ENCODE measurements at places on chromosomes 5 and 9.

DNA sequence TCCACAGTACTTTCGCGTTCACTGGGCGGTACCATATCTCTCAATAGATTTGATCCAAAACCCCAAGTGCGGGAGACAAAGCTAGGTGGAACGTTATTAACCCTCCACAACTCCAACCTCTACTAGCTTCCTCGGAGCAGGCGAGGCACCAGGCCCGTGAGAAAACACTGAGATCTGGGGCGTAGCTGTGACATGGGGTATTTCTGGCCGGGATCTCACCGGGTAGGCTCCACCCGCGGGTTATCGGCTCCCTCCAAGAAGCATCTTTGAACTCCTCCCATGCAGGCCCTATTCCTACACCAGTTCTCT is 350 bp upstream of the SLC25A46 start:
- DNase-seq: peak; percentile 60
- H3K27ac ChIP-seq: peak overlapping the region; percentile 91
- no peaks in the 10 kb centered on the region for H3K36me3 ChIP-seq
- no peaks in the 10 kb centered on the region for H3K27me3 ChIP-seq
- H3K4me3 ChIP-seq: peak overlapping the region; percentile 96

DNA sequence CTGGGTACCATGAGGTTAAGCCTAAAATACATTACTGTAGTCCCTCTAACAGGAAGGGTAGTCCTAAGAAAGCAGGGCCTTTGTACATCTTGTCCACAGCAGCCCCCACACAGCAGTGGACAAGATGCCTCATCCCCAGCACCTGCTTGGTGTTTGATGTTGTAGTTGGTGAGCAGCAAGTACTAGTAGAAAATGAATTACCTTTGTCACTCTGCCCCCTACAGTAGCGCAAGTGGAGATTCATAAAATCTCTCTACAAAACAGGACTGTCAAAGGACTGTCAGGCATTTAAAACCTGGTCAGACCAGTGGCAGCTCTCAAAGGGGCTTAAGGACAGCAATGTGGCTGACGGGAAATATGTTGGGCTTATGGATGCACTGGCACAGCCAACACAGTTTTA is 122.5 kb downstream of the TMEM174 start:
- H3K27ac ChIP-seq: no peak overlapping the region
- H3K4me3 ChIP-seq: no peak overlapping the region
- H3K36me3 ChIP-seq: no peaks in the 10 kb centered on the region
- no peaks in the 10 kb centered on the region for H3K4me1 ChIP-seq
- peaks cover 35% of the 10 kb centered on the region for H3K27me3 ChIP-seq

DNA sequence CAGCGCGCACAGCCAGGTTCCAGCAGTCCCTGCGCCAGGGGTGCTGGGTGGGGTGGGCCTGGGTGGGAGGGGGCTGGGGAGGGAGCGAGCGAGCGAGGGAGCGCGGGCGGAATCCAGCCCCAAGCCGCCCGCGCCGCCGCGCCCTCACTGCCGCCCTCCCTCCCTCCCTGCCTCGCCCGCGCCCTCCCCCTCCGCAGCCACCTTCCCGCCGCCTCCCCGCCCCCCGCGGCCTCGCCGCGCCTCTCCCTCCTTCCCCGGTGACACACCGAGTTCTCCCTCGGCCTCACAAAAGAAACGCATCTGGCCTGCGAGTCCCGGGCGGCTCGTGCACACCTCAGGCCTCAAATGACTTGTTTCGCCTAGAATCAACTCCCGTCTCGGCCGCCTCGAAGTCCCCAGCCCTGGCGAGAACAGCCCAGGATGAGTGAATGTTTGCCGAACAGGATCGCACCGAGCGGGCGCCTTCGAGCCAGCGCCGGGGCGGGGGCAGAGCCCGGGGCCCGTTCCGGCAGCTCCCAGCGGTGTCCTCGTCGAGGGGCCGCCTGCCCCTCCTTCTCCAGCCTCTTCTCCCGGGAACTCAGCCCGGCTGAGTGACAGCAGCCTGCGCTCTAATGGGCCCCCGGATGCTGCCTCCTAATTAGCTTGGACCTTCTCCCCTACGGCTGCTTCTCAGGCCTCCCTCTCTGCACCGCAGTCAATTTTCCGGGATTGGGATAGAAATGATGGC is 371 bp upstream of the PITX1 start:
- peak overlapping the region; percentile 15 for H3K4me3 ChIP-seq
- H3K27ac ChIP-seq: no peak overlapping the region
- no peak for DNase-seq
- H3K4me1 ChIP-seq: no peaks in the 10 kb centered on the region
- peaks cover 68% of the 10 kb centered on the region for H3K27me3 ChIP-seq
- no peaks in the 10 kb centered on the region for H3K36me3 ChIP-seq

GRCh38 chr5:117242028-117242427 is 667.4 kb upstream of the SEMA6A start:
- no peak overlapping the region for H3K27ac ChIP-seq
- no peak for DNase-seq
- no peak overlapping the region for H3K4me3 ChIP-seq
- H3K27me3 ChIP-seq: no peaks in the 10 kb centered on the region

- peaks cover 48% of the 10 kb centered on the region for H3K4me1 ChIP-seq
- H3K27ac ChIP-seq: no peak overlapping the region
- no peak overlapping the region for H3K4me3 ChIP-seq
- DNase-seq: no peak
- no peaks in the 10 kb centered on the region for H3K27me3 ChIP-seq
Measured at GRCh38 chr5:52807723-52808122, 20.0 kb downstream of the ITGA1 start.

DNA sequence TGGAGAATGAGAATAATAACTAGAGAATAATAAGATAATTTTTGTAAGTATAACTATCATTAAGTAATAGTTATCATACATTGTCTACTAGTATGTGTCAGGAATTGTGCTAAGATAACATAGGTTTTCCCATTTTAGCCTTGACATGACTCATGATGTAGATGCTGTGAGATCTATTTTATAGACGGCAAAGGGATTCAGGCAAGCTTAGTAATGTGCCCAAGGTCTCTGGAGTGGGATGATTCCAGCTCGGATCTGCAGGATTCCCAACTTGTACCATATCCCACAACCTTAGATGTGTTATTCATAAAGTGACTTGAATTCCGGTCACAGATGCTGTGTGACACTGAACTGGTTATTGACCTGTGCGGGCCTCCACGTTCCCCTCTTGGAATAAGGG is 51.5 kb downstream of the IL31RA start:
- H3K4me1 ChIP-seq: no peaks in the 10 kb centered on the region
- no peak overlapping the region for H3K4me3 ChIP-seq
- no peak for DNase-seq
- H3K27ac ChIP-seq: no peak overlapping the region
- no peaks in the 10 kb centered on the region for H3K36me3 ChIP-seq

GRCh38 chr5:159990506-159990905 is 18.4 kb upstream of the TTC1 start:
- H3K4me1 ChIP-seq: no peaks in the 10 kb centered on the region
- DNase-seq: no peak
- no peak overlapping the region for H3K27ac ChIP-seq
- no peak overlapping the region for H3K4me3 ChIP-seq
- no peaks in the 10 kb centered on the region for H3K27me3 ChIP-seq

- H3K4me3 ChIP-seq: no peak overlapping the region
- peaks cover 28% of the 10 kb centered on the region for H3K27me3 ChIP-seq
- peaks cover 17% of the 10 kb centered on the region for H3K4me1 ChIP-seq
- no peak for DNase-seq
Measured at GRCh38 chr5:135534609-135535419, 950 bp downstream of the NEUROG1 start.

- DNase-seq: no peak
- no peaks in the 10 kb centered on the region for H3K36me3 ChIP-seq
- no peak within 1 kb of the TSS for H3K27ac ChIP-seq
- no peak within 1 kb of the TSS for H3K4me3 ChIP-seq
Measured at GRCh38 chr5:91556-92263, at the start of gene PLEKHG4B. TSS of gene PLEKHG4B (plus strand) at chr5:92168. CDS start at chr5:92232, 64 bp downstream.

GRCh38 chr5:27708534-27708933 is 670.1 kb upstream of the CDH9 start:
- no peaks in the 10 kb centered on the region for H3K27me3 ChIP-seq
- H3K36me3 ChIP-seq: no peaks in the 10 kb centered on the region
- H3K4me1 ChIP-seq: no peaks in the 10 kb centered on the region
- no peak overlapping the region for H3K27ac ChIP-seq
- no peak for DNase-seq

GRCh38 chr5:81068063-81068462 is 107.9 kb downstream of the RASGRF2 start:
- H3K27me3 ChIP-seq: no peaks in the 10 kb centered on the region
- H3K4me1 ChIP-seq: no peaks in the 10 kb centered on the region
- H3K4me3 ChIP-seq: no peak overlapping the region
- no peaks in the 10 kb centered on the region for H3K36me3 ChIP-seq
- H3K27ac ChIP-seq: peak overlapping the region; percentile 69
- DNase-seq: no peak

GRCh38 chr9:123310551-123311249 is 42.3 kb upstream of the STRBP start:
- H3K27me3 ChIP-seq: no peaks in the 10 kb centered on the region
- H3K4me3 ChIP-seq: no peak overlapping the region
- DNase-seq: no peak

DNA sequence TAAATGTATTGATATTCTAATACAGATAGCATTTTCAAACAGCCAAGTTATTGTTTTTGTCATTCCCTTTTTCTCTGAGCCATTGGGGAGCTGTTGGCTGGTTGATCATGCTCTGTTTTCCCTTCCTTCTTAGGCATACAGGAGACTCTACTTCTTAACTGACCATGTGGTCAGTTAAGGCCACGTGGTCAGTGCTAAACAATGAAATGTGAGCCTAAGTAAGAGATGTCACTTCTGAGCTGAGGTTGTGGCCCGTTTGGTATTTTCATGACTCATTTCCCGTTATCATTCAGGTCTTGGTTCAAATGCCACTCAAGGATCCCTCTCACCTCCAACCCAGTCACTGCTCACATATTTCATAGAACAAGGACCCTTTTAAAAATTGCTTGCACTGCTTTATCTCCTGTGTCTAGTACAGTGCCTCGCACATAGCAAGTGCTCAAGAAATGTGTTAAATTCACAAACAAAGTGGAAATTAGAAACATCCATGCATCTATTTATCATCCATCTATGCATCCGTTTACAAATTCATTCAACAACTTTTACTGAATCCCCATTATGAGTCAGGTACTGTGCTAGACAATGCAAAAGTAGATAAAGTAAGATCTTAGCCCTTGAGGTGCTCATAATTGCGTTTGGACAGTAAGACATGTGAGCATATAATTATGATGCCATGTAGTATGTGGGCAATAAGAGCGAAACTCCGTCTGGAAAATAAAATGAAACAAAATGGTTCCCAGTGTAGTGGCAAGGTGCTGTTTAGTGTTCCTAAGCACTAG is 50.7 kb downstream of the ARRDC3 start:
- H3K4me1 ChIP-seq: no peaks in the 10 kb centered on the region
- no peaks in the 10 kb centered on the region for H3K27me3 ChIP-seq
- DNase-seq: no peak

- no peaks in the 10 kb centered on the region for H3K27me3 ChIP-seq
- no peak overlapping the region for H3K4me3 ChIP-seq
- H3K27ac ChIP-seq: peak overlapping the region; percentile 41
- no peak for DNase-seq
- H3K4me1 ChIP-seq: no peaks in the 10 kb centered on the region
- H3K36me3 ChIP-seq: peaks cover 51% of the 10 kb centered on the region
Measured at GRCh38 chr9:33117796-33118195, 41.3 kb upstream of the SMU1 start.

- H3K4me1 ChIP-seq: no peaks in the 10 kb centered on the region
- H3K27ac ChIP-seq: no peak overlapping the region
- H3K36me3 ChIP-seq: no peaks in the 10 kb centered on the region
Measured at GRCh38 chr5:60738933-60739332, 39.0 kb upstream of the DEPDC1B start.

- DNase-seq: no peak
- H3K4me1 ChIP-seq: no peaks in the 10 kb centered on the region
- H3K36me3 ChIP-seq: no peaks in the 10 kb centered on the region
- no peak overlapping the region for H3K4me3 ChIP-seq
- peak overlapping the region; percentile 79 for H3K27ac ChIP-seq
Measured at GRCh38 chr9:113653746-113654604, 190.4 kb downstream of the RGS3 start.

DNA sequence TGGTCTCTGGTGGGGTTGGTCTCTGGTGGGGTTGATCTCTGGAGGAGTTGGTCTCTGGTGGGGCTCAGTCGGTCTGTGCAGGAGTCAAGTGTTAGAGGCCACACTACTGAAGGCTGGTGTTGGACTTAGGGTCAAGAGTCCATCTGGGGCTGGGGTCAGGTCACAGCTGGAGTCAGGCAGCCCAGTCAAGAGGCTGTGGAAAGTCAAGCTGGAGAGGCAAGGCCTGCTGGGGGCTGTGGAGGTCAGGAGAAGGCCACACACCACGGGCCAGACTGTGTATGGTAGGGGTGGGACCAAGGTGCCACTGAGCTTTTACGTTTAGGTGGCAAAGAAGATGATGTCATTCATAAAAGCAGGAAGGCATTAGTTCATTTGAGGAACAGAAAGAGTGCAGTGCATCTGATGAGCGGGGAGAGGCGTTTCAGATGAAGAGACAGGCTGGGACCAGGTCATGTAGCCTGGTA is 16.7 kb upstream of the CD74 start:
- H3K4me3 ChIP-seq: no peak overlapping the region
- DNase-seq: no peak
- no peak overlapping the region for H3K27ac ChIP-seq
- no peaks in the 10 kb centered on the region for H3K4me1 ChIP-seq

- H3K27ac ChIP-seq: peak overlapping the region; percentile 90
- H3K27me3 ChIP-seq: no peaks in the 10 kb centered on the region
- peak overlapping the region; percentile 65 for H3K4me3 ChIP-seq
Measured at GRCh38 chr9:35114113-35114839, 1.4 kb downstream of the ATOSB start.

DNA sequence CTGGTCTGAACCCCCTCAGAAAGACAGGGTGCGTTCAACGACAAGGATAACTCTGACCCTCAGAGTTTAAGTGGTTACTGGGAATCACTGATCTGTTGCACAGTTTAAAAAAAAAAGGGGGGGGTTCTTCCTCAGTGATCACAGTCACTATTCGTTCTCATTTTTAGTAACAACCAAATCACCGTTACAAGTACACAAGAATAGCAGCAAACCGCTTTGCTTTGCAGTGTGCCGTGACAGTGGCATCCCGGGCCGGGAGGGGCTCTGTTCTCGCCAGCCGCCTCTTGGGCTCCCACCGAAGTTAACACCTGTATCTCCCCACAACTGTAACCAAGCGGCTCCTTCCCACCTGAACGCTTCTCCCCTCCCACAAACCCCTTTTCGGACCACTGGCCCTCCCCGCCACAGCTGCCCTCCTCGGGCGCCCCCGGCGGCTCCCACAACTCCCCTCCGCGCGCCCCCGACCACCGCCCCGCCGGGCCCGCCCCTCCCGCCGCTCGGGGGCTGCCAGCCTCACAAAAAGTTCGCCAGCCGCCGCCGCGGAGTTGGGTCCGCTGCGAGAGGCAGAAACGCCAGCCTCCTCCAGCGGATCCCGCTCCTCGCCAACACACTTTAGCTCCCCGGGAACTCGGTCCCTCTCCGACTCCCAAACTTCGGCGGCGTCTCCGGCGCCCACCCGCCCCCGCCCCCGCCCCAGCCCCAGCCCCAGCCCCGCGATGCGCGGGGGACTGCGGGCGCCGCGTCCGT is 1.2 kb downstream of the SSBP2 start:
- peaks cover 24% of the 10 kb centered on the region for H3K4me1 ChIP-seq
- H3K36me3 ChIP-seq: no peaks in the 10 kb centered on the region
- no peaks in the 10 kb centered on the region for H3K27me3 ChIP-seq
- H3K4me3 ChIP-seq: peak overlapping the region; percentile 94
- DNase-seq: no peak

- H3K27ac ChIP-seq: peak overlapping the region; percentile 74
- no peak for DNase-seq
- H3K27me3 ChIP-seq: no peaks in the 10 kb centered on the region
- H3K36me3 ChIP-seq: no peaks in the 10 kb centered on the region
- H3K4me1 ChIP-seq: no peaks in the 10 kb centered on the region
Measured at GRCh38 chr9:121651008-121651294, 483 bp upstream of the DAB2IP start.

All from right atrium auricular region (tissue), 2 donors.